ENCODE measurements at places on chromosomes 13 and 19.

DNA sequence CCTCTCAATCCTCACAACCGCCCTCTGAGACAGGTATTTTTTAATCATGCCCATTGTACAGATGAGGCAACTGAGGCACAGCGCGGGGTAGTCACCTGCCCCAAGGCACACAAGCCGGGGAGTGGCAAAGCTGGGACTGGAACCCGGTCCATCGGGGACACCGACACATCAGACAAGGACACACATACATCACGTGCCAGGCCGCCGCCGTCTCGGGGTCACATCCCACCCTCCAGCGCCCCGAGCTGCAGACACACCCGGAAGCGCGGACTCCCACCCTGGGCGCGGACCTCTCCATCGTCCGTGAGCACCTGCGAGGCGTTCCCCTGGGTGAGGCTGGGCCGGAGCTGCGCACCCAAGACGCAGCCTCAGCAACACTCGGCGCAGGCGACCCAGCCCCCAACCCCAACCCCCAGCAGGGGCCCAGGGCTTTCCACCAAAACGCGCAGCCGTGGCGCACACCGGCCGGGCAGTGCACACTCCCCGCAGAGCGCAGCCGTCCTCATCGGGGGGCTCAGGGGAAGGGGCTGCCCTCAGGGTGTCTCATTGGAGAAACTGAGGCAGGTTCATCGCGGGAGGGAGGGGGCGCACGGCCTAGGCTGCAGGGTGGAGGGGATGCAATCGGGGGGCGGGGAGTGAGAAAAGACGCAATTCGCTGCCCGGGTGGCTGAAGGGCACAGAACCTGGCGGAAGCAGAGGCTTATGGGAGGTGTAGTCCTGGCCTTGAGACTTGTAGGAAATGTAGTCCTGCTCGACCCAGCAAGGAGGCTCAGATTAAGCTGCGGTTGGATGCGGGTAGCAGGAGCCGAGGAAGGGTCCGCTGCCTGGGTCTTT lies 1.9 kb upstream of the LMTK3 start:
- DNase-seq = peak; percentile 66

DNA sequence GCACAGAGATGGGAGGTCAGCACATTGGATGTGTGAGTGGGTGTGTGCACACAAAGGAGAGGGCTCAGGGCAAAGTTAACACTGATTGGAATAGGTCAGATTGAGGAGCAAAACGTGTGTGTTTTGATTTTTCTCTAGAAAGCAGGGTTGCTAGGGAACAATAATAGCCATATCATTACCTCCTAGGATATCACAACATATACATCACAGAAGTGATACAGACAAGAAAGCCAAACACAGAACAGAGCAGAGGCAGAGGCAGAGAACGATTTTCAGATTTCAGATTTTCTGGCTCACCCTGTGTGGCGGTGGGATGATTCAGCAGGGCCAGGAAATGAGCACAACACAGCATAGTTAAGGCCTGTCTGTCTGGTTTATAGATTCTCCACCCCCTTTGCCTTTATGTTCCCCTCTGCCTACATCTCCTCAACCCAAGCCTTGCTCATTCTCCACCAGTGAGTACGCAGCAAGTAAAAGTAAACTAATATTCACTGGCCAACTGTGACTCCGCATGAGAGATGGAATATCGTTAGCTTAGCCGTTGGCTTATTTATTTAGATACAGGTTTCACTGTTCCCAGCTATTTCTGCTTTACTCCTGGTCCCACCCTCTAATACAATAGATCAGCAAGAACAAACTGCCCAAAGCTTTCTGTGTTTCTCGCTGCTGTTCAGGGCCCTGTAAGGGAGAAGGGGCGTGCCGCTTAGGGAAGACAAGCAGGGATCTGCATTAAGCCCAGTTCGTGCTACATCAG lies 182.7 kb upstream of the TSC22D1 start:
- DNase-seq = peak; percentile 6

DNA sequence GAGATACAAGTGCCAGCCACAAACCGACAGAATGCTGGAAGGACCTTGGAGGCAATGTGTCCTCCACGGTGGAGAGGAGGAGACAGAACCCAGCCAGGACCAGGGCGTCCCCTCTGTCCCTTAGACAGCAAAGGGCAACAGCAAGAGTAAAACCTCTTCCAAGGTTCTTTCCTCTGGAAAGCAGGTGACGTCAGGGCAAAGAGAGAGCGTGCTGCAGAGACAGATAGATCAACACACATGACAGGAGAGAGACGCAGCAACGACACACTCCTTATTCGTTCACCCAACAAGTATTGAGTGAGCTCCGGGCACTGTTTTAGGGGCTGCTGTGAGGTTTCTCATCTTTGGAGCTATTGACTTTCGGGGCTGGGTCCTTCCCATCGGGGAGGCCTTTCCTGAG lies 1.3 kb upstream of the GALP start:
- no peak for DNase-seq

- DNase-seq = no peak
Measured at GRCh38 chr13:92806215-92806614, 420.4 kb upstream of the GPC6 start.

- DNase-seq = no peak
Measured at GRCh38 chr13:111423168-111423785, 102.8 kb downstream of the TEX29 start.
